ENCODE measurements at places on chromosomes 3 and 15.

- DNase-seq: peak; percentile 51
Measured at GRCh38 chr15:40470423-40471104, at the start of gene CHST14. CHST14 (plus strand) TSS chr15:40470984; CDS start chr15:40471214, 230 bp downstream.

- DNase-seq: no peak
Measured at GRCh38 chr3:179005213-179005612, 66.4 kb downstream of the ZMAT3 start.

- no peak for DNase-seq
Measured at GRCh38 chr3:1068985-1069384, 23.8 kb upstream of the CNTN6 start.

DNA sequence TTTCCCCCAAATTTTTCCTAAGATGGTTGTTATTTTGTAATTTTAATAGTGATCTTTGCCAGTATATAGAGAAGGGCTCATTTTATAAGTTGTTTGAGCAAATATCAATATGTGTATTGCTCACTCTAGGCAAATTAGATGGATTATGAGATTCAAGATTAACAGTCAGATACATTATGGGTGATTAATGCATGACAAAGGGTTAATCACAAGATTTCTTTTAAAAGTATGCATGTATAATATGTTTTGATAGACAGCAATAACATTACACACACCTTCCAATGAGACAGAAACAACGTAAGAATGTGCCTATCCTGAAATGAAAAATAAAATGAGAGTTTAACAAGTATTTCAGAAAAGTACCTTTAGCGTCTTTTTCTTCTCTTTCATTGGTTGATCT lies 547.6 kb upstream of the AGTR1 start:
- DNase-seq: no peak

DNA sequence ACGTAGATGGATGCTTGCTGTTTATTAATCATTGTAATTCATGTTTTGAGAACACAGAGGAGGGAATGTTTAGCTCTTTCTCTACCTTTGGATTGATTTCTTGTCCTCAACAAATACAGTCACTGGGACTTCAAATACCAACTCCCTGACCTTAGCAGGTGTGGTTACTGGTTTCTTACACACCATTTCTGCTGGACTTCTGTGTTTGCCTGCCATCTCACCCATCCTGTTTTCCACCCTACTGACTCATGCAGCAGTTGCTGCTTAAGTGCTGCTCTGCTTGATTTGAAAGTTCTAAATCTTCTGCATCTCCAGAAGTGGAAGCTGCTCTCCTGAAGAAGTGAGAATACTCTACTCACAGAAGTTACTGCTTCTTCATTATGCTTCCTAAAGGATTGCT lies 170.3 kb downstream of the ZPLD1 start:
- DNase-seq: no peak

GRCh38 chr3:175295248-175296130 lies 436.4 kb downstream of the NAALADL2 start:
- DNase-seq: no peak

DNA sequence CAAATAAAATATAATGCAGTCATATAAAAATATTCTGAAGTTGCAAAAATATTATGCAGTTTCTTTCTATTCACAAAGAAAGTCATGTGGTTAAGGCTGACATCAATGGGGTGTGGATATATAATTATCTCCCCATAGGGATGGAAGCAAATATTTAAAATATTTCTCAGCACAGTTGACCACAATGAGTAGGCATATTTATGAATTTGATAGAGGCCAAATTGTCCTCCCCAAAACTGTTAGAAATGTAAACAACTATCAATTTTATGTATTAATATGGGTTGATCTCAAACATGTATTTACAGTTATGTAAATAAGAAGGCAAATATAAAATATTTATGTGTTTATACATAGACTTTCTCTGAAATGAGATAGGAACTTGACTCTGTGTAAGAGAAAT lies 246.0 kb upstream of the CBLB start:
- DNase-seq: peak; percentile 73

GRCh38 chr3:162586591-162586990 lies 1090.0 kb downstream of the OTOL1 start:
- peak; percentile 86 for DNase-seq

GRCh38 chr3:160612386-160613075 lies 47.2 kb upstream of the KPNA4 start:
- DNase-seq: no peak

DNA sequence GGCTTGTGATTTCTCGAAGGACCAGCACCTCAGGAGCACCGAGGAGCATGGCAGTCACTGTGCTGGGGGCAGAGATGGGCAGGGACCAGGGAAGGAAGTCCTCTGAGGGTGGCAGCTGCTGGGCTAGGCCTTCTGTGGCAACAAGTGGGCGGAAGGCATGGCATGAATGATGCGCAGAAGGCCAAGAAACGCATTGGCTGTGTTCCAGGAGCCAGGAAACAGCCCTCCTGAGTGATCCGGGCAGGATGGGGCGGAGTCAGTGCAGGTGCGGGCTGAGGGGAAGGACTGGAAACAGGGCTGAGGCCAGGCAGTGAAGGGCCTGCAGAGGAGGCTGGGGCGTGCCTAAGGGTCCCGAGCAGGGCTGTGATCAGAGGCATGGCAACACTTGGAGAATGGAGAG lies 23.6 kb downstream of the MRPS11 start:
- DNase-seq: no peak

DNA sequence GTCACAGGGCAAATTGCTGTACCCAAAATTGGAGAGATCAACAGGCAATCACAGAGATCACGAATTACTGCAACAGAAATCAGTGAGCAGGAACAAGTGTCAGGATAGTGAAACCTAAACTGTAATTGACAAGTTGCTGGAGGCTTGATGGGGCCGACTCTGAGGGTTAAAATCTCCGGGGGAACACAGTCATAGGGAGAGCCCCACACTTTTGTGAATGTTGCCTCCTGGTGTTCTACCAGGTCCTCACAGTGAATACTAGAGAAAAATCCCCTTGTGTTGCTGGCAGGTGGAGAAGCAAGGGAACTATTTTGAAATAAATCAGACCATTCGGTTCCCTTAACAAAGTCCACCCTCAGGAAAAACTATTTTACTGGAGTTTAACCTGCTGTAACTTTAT lies 697.5 kb upstream of the CBLB start:
- DNase-seq: peak; percentile 41

DNA sequence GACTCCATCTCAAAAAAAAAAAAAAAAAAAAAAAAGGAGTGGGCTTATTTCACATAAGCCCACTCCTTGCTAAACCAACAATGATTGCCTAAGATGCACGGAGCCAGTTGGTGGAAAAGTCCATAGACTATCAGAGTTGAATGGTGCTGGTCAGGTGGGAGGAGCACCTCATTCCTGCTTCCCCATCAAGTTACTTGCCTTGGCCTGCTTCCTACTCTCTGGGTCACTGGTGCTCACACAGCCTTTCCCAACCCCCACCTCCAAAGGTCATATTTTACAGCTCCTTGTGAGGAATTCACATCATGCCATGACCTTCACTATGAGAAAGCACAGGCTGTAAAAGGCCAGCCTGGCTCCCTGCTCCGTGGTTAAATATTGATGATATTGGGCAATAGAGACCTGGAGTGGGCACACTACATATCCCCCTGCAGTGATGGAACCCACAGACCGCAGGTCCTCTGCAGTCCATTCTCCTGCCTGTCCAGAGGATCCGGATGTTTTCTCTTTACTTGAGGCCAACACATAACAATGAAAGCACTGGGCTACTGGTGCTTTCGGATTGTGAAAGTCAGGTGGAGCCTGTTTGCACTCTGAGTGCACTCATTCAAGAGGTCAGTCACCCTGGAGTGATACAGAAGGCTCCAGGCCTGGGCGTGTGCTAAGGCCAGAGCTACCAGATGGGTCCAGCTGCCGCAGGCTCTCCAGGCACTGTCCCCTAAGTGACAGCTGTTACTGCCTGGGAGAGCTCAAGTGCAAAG lies at the start of gene SLC51B:
TSS of gene SLC51B (plus strand) at position 664 of the 758 bp plus-strand sequence. CDS start 4,618 bp downstream, outside the sequence.
- DNase-seq: peak; percentile 50

GRCh38 chr3:193996641-193997089 lies 139.3 kb upstream of the HES1 start:
- no peak for DNase-seq

GRCh38 chr15:48946074-48946839 lies 17.5 kb downstream of the SHC4 start:
- DNase-seq: peak; percentile 73

- DNase-seq: no peak
Measured at GRCh38 chr3:9786825-9787669, 5.2 kb downstream of the TADA3 start.

GRCh38 chr15:80426316-80426715 lies 22.1 kb downstream of the ARNT2 start:
- DNase-seq: no peak

- peak; percentile 71 for DNase-seq
Measured at GRCh38 chr3:170961616-170962400, 53.4 kb upstream of the EIF5A2 start.

DNA sequence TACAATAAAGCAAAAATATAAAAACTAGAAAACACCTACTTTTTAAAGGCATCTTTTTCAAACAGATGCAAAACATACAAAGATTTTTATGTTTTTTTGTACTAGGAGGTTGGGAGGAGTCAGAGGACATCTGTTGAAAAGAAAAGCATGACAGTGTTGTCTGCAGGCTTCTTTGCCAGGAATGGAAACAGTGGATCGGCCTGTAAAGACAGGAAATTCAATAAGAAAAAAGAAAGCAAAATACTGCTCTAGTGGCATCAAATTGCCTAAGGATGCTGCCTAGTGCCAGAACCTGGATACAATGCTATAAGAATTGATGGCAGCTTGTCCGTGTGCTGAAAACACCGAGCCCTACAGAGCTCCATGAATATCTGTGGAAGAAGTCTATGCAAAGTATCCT lies 69.9 kb downstream of the TBC1D5 start:
- DNase-seq: peak; percentile 35

- DNase-seq: no peak
Measured at GRCh38 chr3:52121464-52121805, 32.8 kb downstream of the POC1A start.

- DNase-seq: no peak
Measured at GRCh38 chr3:172518929-172519640, 4.1 kb downstream of the TNFSF10 start.

DNA sequence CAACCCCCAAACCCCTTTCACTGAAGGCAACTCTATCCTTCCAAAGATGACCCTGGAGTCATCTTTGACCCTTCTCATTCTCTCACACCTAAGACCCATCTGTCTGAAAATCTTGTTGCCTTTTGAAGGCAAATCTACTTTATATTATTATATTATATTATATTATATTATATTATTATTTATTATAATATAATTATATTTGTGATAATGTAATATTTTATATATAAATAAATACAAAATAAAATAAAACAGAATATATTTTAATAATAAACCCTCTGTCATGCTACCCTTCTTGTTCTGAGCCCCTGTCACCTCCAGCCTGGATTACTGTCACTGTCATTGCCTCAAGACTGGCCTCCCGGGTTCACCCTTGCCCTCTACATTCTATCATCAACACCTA lies 5.0 kb upstream of the PROK2 start:
- DNase-seq: no peak

GRCh38 chr3:46866720-46867549 lies 3.7 kb upstream of the MYL3 start:
- peak; percentile 53 for DNase-seq

- peak; percentile 15 for DNase-seq
Measured at GRCh38 chr15:87219650-87220615, 1036.6 kb downstream of the NTRK3 start.

GRCh38 chr3:30698549-30698948 lies 92.1 kb downstream of the TGFBR2 start:
- no peak for DNase-seq

GRCh38 chr3:4195006-4195405 lies 108.2 kb upstream of the SETMAR start:
- DNase-seq: no peak

- no peak for DNase-seq
Measured at GRCh38 chr3:50275996-50276761, 2.7 kb upstream of the LSMEM2 start.

- DNase-seq: peak; percentile 65
Measured at GRCh38 chr3:79809106-79809505, 41.3 kb upstream of the ROBO1 start.

DNA sequence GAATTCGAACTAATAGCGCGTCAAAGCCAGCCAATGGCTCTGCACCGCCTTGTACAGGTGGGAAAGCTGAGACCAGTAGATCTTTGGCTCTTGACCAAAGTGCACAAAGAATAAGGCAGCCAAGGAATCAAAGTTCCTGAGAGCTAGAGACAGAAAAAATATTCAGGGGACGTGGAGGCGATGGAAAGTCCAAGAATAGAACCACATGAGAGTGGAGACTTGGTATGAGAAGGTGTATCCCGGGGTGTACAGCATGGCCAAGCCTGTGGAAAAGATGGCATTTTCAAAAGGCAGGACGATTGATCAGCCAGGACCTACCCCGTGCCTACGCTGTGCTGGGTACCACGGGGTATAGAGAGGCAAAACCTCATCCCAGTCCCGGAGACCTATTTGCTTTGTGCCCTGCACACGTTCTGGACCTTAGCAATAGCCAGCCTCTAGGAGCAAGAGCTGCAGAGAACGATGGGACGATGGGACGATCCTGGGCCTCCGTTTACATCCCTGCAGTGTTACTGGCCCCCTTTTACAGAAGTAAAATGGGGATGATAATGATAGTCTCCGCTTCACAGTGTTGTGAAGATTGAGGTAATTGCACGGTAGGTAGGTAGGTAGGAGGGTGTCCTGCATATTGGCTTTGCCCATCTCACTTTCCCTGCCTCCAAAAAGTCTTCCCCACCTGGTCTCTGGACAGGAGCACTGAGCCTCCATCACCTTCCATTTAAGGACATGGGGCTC lies 583 bp upstream of the RBSN start:
- no peak for DNase-seq

DNA sequence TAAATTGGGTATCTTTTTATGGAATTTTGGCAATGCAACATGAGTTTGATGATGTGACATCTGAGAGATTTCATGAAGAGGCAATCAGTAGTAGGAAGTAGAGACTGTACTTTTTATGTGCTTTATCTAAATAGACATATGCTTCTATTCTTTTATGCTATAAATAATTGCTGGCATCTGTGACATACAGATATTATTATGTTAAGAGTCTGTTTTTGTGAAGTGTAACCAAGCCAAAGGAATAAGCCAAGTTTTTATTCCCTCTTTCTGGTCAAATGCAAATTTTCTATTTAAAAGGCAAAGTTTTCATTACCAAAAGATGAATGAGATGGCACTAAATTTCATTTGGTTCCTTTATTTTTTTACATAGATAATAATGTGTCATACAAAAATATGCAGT lies 32.4 kb downstream of the PYDC2 start:
- no peak for DNase-seq

GRCh38 chr3:158950178-158950901 lies 148.5 kb downstream of the MFSD1 start:
- no peak for DNase-seq

DNA sequence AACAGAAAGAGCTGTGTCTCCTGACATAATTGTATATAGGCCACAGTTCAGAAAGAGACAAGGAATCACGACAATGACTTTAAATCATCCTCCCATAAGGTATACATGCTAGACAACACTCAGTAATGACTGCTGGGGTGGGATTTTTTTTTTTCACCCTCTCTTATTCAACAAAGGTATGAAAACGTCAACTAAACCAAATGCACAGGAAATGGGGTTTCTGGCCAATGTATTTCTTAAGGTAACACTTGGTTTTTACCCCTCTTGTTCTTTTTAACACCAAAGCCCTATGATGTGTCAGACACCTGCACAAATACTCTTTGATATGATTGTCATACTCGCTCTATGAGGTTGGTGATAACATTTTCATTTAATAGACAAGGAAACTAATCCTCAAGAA lies 78.3 kb downstream of the MCF2L2 start:
- no peak for DNase-seq
